ENCODE measurements at places on chromosomes 2 and 18.

DNA sequence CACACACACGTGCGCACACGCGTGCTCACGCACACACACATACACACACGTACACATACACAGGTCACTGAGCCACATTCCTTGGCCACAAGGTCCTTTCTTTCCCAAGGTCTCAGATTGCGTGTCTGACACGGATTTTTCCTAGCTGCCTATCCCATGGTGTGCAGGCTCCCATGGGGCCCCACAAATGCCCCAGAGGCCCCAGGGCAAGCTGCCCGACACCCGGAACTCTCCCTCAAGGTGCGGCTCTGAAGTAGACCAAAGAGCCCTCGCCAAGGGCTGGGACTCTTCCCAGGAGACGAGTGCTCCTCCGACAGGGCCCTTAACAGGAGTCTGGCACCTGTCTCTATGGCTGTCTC, 46.7 kb downstream of the SDC1 start:
- no peak for DNase-seq

DNA sequence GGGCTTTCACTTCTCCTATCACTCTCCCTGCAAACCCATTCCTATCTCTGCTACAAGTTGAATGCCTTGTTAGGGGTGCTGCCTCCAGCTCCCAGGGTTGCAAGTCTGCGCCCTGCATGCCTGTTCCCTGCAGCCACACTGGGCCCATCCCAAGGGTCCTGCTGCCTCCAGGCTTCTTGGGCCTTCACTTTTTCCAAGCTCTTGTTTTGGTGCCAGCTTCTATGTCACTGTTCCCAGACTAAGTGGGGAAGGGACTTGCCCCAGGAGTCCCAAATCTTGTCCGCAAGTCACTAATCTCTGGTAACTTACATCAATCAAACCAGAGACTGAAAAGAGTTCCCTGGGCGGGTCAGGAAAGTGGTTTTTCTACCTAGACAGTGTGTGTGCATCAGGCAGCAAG, 65.4 kb downstream of the ZCCHC2 start:
- no peak for DNase-seq

GRCh38 chr2:200042102-200042735, 86.8 kb downstream of the MAIP1 start:
- no peak for DNase-seq

DNA sequence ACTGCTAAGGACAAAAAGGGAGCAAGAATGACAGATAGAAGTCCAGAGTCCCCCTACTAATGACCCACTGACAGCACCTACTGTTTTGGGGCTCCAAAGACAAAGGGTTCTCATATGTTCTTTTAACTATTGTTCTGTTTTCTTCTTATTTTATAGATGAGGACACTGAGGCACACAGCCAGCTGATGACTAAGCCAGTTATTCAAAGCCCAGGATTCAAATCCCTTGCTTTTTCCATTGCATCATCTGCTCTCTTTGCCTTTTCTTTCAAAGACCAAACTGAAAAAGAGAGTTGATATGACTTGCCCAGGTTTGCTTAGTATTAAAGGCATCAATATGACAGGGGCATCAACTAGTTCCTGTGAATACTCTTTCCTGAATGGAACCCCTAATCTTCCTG, 299.8 kb downstream of the LRATD1 start:
- DNase-seq = peak; percentile 17

GRCh38 chr18:57547260-57547659, 39.2 kb downstream of the FECH start:
- DNase-seq = no peak

- no peak for DNase-seq
Measured at GRCh38 chr2:28626891-28627421, 124.7 kb upstream of the PPP1CB start.

DNA sequence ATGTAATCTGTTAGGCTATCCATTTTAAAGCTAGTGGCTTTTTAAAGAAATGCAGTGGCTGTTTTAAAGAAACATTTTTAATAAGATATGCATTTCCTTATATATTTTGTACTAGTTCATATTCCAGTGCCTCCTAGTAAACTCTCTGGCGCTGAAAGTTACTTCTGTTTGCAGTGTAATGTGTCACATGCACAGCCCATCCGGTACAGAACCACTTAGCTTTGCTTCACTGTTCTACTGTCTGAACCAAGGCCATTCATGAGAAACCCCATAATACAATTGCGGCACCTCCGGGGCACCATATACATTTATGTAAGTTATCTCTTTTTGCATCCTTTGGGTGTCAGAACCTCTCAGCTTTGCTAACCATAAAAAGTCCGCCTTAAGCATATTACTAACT, 114.6 kb upstream of the KCTD1 start:
- no peak for DNase-seq

GRCh38 chr2:138579556-138579955, 78.0 kb downstream of the SPOPL start:
- no peak for DNase-seq
